NCI-H2029 (cell line): ENCODE measurements at places on chromosomes 2 and 18.

DNA sequence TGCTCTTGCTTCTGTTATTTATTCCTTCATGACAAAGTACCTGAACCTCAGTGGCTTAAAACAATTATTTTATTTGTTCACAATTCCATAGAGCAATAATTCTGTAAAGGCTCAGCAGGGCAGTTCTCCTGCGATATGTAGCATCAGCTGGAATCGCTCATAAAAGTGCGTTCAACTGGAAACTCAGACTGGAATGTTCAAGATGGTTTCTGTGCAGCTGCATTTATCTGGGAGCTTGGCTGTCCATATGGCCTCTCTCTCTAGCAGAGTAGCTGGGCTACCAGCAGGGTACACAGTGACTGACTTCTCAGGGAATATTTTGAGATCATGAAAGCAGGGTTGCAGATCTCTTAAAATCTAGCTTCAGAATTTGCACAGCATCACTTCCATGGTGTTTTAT lies 13.5 kb downstream of the CCDC121 start:
- DNase-seq: no peak

GRCh38 chr2:164840930-164841718 lies 499 bp downstream of the COBLL1 start:
- DNase-seq: peak; percentile 59

GRCh38 chr18:35507623-35508022 lies 9.9 kb upstream of the INO80C start:
- DNase-seq: no peak

GRCh38 chr2:16215902-16216557 lies 275.7 kb downstream of the MYCN start:
- DNase-seq: no peak

DNA sequence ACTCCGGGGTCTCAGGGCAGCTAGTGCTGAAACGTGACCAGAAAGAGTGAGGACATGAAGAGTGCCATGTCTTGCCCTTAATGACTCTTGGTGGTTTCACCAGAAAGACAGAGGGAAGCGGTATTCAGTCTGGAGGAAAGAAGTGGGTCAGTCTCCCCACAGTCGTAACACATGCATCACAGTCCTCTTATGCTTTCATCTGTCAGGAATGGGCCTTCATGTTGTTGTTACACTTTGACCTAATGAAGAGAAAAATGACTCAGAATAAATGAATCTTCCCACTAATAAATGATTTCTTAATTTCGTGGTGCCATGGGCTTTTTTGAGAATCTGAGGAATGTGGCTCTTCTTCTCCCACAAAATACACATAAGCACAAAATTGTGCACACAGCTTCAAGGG lies 103.2 kb downstream of the SLC8A1 start:
- no peak for DNase-seq

GRCh38 chr2:109466674-109467575 lies 146.8 kb downstream of the SEPTIN10 start:
- DNase-seq: no peak

DNA sequence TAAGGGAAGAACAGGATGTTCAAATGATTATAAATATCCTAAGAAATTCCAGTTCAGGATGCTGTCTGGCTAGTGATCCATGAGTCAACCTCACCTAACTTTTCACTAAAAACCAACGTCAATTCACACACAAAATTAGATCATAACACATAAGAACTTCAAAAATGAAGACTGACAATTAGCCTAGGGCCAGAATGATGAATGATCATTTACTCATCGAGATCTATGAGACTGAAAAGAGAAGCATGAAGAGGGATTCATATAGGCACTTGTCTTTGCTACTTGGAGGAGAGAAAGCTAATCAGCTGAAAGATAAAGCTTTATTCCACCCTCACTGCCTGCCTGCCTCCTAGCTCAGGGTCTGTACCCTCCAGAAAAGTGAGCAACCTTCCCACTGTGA lies 29.8 kb downstream of the ADD2 start:
- DNase-seq: no peak

DNA sequence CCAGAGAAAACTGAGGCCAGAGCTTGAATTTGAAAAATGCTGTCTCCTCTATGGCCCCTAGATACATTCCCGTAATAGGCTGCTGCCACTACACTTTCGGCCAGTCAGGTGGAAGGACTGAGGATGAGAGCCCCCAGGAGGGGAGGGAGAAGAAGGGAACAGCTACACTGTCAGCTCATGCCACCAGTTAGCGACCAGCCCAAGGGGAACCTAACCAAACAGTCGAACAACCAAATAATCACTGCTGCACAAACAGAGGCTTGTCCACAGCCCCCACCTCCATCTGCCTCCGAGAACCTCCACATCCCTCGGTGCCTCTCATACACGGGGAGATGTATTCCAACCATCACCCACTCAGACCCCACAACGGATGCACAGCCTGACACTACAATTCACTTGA lies 7.3 kb downstream of the ZNF516 start:
- no peak for DNase-seq

DNA sequence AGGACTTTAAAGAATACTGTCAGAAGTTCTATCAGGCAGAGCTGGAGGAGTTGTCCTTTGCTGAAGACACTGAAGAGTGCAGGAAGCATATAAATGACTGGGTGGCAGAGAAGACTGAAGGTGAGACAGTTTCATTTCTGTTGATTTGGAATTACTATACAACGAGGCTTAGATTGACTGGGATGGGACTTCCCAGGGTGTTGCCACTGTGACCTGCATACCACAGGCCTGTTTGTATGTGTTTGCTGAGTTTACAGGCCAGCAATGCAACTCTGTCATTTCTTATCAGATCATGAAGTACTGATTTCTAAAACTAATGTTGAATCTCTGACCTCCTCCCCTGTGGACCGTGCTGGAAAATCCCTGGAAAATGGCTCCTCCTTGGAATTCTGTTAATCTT lies 11.8 kb downstream of the SERPINB8 start:
- no peak for DNase-seq

DNA sequence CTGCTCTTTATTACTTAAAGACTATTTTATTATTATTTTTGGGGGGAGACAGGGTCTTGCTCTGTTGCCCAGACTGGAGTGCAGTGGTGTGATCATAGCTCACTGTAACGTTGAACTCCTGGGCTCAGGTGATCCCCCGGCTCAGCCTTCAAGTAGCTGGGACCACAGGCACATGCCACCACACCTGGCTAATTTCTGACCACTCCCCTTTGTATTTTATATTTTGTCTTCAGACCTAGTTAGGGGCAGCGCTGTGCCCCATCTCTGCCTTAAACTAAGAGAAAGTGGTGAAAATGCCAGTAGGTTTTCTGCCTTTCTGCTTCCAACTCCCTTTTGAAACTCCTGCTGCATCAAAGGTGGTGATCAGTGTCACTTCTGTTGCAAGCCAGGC lies 82.5 kb downstream of the LPIN1 start:
- no peak for DNase-seq

GRCh38 chr2:53077413-53077812 lies 690.2 kb upstream of the CHAC2 start:
- no peak for DNase-seq

- no peak for DNase-seq
Measured at GRCh38 chr2:23791030-23791429, 135.9 kb downstream of the ATAD2B start.

DNA sequence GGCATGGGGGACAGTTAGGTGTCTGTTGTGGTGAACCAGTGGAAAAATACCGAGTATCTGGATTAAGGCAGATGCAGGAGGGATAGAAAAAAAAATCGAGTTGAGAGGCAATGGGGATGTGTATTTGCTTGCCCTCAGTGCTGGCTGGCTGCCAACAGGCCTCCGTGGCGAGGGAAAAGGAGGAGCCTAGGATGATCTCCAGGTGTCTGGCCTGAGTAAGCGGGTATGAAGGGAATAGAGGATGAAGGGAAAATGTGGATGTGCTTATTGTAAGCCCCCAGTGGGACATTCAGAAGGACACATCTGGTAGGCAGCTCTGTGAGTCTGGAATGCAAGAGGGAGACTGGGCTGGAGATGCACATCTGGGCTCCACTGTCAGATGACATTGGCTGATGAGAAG lies 22.8 kb downstream of the KCNS3 start:
- DNase-seq: peak; percentile 89

GRCh38 chr2:140248623-140249022 lies 1468.4 kb upstream of the NXPH2 start:
- DNase-seq: no peak

DNA sequence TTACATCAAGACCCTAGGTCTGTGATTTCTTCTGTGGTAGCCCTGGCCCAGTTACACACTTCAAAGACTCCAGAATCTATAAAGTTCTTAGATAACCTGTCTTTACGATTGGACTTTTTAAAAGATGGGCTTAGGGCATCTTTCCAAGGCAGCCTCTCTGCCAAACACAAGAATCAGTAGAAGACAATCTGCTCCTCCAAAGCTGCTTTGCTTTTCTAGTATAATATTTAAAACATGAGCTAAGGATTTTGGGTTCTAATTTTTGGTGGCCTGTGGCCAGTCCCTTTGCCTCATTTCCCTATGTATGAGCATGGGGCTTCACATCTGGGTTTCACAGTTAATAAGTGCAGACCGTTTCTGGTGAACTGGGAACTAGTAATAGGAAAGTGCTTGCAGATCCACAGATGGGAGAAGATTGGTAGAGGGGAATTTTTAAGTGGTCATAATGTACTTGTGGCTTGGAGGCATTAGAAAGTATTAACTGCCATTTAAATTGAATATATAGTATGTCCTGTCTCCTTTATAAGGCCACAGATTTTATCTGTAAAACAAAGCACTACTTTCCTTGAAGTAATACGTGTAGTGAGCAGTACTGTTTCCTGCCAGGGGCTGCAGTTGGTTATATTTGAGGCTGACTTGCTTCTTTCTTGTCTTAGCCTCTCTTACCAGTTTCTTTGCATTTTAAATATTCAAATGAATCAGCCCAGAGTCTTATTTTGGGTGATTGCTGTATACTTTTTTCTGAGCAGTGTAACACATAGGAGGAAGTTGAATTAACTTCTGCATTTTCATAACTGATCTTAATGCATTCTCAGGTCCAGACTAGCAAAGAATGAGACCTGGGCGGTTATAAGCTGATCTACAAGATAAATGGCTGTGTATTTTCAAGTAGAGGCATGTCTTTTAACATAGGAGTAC lies 1.5 kb downstream of the ARPC2 start:
- DNase-seq: no peak

DNA sequence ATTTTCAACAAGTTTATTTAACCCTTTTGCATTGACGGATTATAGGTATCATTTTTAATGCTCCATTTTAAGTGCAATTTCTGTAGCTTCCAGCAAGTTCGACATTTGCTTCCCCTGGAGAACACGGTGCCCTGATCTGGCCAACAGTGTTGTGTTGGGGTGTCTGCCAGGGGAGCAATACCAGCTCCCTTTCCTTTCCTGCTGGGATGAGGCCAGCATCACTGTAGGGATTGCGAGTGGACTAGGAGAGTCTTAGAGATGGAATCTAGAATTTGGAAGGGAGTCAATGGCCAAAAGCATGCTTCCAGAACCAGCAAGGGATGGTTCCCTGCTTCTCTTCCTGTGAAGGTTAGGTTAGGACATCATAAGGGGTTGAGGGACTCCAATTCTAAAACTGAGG lies 135.2 kb downstream of the RTN4 start:
- no peak for DNase-seq

DNA sequence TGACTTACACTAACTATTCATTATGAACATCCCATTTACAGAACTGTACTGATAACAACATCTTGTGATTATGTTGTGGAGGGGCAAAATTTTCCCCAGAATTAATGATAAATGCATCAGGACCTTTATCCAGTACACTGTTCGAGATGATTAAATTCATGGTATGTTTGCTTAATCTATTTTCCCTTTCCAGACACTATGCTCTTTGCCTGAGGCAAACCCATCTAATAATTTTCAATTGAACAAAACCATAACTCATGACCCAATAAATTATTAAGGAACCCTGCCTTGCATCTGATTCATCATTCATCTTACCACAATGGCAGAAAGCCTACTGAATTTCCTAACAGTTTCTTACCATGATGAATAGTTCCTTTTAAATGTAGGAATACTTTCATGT lies 385.0 kb downstream of the DSEL start:
- no peak for DNase-seq

- no peak for DNase-seq
Measured at GRCh38 chr2:177393203-177393755, 706 bp downstream of the AGPS start.

DNA sequence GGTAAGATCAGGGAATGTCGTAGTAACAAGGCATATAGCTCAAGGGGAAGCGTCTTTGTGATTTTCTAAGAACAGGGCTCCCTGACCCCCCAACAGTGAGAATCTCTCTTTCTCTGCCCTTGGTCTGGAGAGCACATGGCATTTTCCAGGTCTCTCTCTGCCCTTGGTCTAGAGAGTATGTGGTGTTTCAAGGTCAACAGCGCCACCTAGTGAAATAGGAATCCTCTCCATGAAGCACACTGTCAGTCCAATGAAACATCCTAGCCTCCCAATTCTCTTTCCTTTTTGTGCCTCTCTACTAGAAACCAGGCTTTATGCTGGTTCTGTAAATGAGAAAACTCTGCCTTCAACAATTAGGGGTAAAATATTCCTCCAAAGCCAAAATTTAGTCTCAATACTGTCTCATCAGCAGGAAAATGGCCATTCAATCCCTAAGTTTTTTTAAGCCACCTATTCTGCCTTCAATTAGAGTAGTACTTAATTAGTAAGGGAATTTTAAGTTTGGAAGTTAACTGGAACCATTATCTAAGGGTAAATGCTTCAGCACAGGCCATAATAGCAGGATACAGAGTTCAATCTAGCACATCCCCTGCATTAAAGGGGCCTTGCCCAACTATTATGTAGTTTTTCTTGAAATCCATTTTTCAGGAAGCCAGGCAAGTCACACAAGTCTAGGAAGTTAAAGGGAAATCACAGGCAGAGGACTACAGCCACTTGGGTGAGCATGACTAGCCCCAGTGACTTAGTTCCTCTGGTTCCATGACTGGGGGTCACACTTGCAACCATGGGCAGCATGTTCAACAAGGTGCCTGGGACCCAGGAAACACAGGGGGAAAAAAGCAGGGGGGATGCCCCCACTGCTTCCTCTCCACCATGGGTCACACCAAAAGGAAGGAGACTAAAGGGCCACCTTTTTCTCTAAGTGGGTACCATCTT lies 12.4 kb downstream of the DYM start:
- peak; percentile 38 for DNase-seq

DNA sequence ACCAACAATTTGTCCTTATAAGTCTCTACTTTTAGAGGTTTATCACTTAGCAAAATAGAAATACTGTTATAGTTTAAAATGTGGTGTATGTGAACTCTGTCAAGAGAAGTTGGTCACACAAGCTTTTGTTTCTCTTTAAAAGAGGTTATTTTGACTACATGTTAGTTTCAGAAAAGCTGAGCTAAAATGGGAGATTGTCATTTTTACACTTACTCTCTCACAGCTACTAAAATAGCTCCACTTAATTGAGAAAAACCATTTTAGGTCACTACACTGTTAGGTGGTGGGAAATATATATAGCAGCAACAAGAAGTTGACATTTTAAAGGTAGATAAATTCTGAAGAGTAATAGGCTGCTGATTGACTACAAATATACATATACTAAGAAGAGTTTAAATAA lies 161.5 kb upstream of the KCNJ3 start:
- DNase-seq: no peak

- no peak for DNase-seq
Measured at GRCh38 chr2:74259191-74259590, 60.8 kb downstream of the MTHFD2 start.

GRCh38 chr2:31765078-31765945 lies 184.6 kb upstream of the SRD5A2 start:
- no peak for DNase-seq
